Activated CD4-positive, alpha-beta T cell treated with anti-CD3 and anti-CD28 coated beads, Interleukin-2, Interleukin-4, amounts not matched to agents 100 ng/mL and 50 ng/mL, durations not matched to agents 16 hours and 8 hours (primary cell): ENCODE measurements at places on chromosomes 4 and X.
A peak's percentile ranks its signal among the peaks of the same experiment; 100 is the strongest.

DNA sequence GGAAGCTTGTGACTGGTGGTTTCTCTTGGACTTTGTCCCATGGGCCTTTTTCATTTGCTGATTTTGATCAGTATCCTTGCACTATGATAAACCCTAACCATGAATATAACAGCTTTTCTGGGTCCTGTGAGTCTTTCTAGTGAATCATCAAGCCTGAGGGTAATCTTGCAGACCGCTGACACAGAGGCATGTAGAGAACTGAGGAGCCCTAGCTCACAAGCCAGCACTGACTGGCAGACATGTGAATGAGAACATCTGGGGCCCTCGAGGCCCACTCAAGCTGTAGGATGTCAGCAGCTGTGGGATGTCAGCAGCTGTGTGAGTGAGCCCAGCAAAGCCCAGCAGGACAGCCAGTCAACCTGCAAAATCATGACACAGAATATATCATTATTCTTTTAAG is 36.7 kb downstream of the HMGB3 start:
- DNase-seq: no peak

GRCh38 chr4:40299126-40299525 is 36.0 kb upstream of the CHRNA9 start:
- DNase-seq: no peak

DNA sequence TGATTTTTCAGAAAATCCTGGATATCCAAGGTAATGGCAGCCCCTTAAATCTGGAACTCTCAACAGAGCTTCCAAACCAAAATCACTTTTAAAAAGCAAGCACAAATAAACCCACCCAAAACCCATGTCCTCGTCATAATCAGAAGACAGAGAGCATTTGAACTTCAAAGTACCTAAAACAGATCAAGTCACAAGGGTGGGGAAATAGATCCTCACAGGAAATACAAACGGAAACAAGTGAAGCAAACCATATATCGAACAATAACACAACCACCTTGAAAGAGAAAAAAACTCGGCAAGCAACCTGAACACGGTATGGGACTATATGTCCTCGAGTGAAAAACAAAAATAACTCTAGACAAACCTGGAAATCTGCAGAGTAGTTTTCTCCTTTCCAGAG is 15.9 kb upstream of the CCNQ start:
- no peak for DNase-seq

- no peak for DNase-seq
Observed at GRCh38 chrX:27731962-27732361, 75.8 kb upstream of the MAGEB10 start.

- DNase-seq: no peak
Observed at GRCh38 chr4:89410687-89411086, 103.1 kb upstream of the GPRIN3 start.

DNA sequence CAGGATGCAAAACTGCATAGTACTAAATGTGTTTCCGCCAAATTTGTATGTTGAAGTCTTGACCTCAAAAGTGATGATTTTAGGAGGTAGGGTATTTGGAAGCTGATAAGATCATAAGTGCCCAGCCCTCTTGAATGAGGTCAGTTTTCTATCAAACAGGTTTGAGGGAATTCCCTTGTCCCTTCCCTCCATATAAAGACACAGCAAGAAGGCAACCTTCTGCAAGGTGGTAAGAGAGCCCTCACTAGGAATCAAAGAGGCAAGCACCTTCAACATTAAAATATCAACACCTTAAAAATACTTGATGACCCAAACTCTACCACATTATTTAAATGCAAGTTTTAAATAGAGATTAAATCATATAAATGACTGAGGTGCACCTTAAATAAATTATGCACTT is 288.6 kb downstream of the EPHA5 start:
- DNase-seq: no peak

DNA sequence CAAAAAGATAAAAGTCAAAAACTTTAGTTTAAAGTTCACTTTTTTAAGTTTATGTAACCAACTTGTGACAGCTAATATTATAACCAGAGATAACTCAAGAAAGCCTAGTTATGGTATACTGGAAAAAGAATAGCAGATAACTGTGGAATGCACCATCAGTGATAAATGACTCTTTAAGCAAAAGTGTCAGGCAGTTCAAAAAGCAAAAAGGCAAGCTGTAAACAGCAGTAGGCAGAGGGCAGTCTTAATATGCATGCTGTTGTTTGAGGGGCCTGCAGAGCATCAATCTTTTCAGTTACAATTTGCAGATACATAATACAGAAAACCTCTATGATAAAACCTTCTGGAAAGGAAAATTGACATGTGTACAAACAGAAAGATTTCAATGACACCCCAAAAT is 81.8 kb upstream of the JADE1 start:
- no peak for DNase-seq

DNA sequence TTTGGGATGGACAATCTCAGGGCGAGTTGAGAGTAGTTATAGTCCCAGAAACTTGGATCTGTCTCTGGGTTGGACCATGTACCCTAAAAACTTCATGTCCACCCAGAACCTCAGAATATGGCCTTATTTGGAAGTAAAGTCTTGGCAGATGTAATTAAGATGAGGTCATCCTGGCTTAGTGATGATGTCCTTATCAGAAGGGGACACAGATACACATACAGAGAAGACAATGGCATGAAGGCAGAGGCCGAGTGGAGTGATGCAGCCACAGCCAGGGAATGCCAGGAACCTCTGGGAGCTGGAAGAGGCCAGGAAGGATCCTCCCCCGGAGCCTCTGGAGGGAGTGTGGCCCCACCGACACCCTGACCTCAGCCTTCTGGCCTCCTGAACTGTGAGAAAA is 61.2 kb upstream of the STX18 start:
- DNase-seq: no peak

GRCh38 chr4:154741131-154741665 is 2.6 kb upstream of the LRAT start:
- no peak for DNase-seq

DNA sequence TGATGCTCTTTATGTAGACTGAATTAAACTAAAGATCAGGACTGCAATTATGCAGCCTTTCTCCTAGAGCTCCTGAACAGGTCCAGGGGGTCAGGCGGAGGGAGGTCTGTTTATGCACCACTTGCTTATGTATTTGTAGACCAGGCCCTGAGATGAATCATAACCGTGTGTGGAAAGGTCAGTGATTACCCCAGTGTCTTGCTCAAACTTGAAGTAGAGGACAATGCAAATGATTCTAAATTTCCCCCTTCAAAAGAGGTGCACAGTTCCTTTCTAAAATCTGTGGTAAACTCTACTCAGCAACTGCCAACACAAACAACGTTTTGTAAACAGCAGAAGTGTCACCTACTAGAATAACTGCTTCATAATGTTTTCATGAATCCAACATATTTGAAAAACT is 13.0 kb upstream of the TBC1D9 start:
- no peak for DNase-seq

DNA sequence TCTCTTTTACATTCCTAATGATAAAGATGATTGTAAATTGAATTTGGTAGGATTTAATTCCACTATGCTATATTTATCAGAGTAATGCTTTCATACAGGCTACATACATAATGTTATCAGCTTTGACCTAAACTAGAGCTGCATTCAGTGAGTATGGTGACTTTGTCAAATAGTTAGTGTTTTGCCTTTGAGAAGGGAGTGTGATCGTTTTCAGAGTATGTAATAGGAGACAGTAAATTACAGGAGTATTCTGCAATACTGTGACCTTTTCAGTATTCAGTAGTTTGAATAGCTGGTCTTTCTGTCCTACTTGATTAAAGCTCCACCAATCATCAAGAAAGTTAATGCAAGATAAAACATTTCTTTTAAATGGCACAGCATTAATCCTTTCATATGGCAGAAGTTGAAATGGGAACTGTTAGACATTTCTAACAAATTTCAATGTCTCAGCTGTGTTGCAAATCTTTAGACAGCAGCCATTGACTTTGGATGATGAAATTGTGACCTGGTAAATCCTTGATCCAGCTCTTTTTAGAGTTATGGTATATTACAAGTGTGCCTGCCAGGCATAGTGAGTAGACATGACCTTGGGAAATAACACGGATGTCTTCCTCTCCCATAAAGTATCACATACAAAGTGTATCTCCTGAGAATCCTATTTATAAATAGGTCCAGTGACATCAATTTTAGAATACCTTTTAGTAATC is 455.3 kb downstream of the KCTD8 start:
- no peak for DNase-seq

DNA sequence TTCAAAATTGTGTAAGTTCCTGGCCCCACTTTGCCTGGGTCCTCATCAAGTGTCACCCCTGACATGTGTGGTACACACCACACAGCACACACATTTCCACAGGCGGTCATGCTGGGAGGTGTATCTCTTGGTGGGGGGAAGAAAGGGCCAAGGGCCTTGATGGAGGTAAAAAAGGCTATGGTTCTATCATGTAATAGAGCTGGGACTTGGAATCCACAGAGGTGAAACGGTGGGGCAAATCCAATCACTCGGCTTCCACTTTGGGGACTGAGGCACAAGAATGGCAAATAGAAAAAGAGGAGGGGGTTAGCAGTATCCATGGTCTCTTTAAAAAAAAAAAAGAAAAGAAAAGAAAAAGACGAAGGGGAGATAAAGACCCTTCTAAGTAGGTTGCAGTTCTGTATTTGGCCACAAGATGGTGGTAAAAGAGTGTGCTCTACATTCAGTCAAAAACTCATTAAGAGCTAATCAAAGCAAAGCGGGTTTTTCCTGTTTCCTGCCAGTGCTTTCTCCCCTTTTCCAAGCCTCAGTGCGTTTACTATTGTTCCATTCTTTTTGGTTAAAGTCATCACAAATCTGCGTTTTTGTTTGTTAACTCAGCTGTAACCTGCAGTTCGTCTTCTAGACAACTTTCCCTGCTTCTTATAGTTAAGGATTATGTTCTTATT is 37.0 kb upstream of the ATP6AP2 start:
- peak; percentile 39 for DNase-seq

DNA sequence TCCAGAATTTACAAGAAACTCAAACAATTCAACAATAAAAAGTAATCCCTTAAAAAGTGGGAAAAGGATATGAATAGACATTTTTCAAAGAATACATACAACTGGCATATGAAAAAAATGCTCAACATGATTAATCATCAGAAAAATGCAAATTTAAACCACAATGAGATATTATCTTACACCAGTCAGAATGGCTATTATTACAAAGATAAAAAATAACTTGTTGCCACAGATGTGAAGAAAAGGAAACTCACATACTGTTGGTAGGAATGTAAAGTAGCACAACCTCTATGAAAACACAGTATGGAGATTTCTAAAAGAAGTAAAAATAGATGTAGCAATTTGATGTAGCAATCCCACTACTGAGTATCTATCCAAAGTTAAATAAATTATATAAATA is 65.1 kb upstream of the DIAPH2 start:
- no peak for DNase-seq

DNA sequence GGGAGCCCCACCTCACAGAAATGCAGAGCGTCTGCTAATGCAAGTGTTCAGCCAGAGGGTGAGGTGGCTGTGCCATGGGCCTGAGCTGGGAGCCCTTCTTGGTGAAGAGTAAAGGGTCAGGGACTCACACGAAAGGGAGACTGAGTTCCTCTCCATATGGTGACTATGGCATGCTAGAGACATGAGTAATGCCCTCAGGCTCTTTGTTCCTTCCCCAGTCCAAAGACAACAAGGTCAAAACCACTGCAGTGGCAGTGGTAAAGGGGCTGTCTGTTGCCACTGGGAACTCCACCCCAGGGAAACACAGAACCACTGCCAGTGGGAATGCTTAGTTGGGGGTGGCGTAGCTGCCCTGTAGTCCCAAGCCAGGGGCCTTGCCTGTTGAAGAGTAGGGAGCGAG is 22.4 kb downstream of the RAB40AL start:
- DNase-seq: no peak
